Activated CD4-positive, alpha-beta T cell treated with anti-CD3 and anti-CD28 coated beads for 36 hours (primary cell): ENCODE measurements at places on chromosomes 13 and 19. TPM values are rescaled to one million over a fixed set of nuclear protein-coding genes. Genes with fewer than 3 reads are reported as not detected.

KIR3DL1 gene
- total RNA-seq: not detected

ATP4B gene
- not detected for total RNA-seq

NFKBIB gene
- 52.5 TPM for total RNA-seq

ZNF440 gene
- total RNA-seq: 7.0 TPM

PBX4 gene
- 21.2 TPM for total RNA-seq

PRODH2 gene
- not detected for total RNA-seq

LILRA1 gene
- total RNA-seq: not detected

DNA sequence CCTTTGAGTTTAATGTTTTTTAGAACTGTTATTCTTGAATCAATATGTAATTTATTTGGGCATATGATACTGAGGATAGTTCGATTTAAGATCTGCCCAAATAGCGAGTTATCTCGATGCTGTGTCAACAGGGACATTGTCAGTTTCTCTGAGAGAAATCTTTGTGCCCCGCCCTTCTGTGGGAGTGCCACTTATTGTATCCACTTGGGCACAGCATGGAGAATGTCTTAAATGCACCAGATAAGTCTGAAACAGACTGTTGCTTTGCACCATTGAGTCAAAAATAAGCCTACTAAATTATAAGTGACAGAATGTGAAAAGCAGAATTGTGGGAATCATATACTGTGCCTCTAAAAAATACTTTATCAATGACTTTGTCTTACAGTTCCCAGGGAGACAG lies 45.6 kb downstream of the RNASEH2B start:
- H3K27me3 ChIP-seq: no peaks in the 10 kb centered on the region
- DNase-seq: no peak
- H3K36me3 ChIP-seq: peaks cover 29% of the 10 kb centered on the region
- no peak overlapping the region for H3K27ac ChIP-seq
- no peak overlapping the region for H3K4me3 ChIP-seq
- H3K4me1 ChIP-seq: peaks cover 3% of the 10 kb centered on the region

- H3K27ac ChIP-seq: no peak overlapping the region
- no peaks in the 10 kb centered on the region for H3K4me1 ChIP-seq
- H3K4me3 ChIP-seq: no peak overlapping the region
- DNase-seq: no peak
Observed at GRCh38 chr13:31032528-31033113, 100.2 kb downstream of the TEX26 start.

DNA sequence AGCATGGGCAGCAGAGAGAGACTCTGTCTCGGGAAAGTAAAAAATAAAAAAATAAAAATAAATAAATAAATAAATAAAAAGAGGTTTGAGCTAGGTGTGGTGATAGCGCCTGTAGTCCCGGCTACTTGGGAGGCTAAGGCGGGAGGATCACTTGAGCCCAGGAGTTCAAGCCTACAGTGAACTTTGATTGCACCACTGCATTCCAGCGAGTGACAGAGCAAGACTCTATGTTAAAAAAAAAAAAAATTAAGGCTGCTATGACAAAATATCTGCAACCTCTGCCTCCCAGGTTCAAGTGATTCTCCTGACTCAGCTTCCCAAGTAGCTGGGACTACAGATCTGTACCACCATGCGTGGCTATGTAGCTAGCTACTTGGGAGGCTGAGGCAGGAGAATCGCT lies 3.2 kb upstream of the DENND1C start:
- no peak overlapping the region for H3K4me3 ChIP-seq
- H3K27ac ChIP-seq: no peak overlapping the region
- no peak for DNase-seq

GRCh38 chr13:97212004-97212403 lies 10.1 kb upstream of the MBNL2 start:
- H3K4me3 ChIP-seq: no peak overlapping the region
- DNase-seq: no peak
- peaks cover 48% of the 10 kb centered on the region for H3K4me1 ChIP-seq
- H3K27me3 ChIP-seq: no peaks in the 10 kb centered on the region
- H3K36me3 ChIP-seq: no peaks in the 10 kb centered on the region

DNA sequence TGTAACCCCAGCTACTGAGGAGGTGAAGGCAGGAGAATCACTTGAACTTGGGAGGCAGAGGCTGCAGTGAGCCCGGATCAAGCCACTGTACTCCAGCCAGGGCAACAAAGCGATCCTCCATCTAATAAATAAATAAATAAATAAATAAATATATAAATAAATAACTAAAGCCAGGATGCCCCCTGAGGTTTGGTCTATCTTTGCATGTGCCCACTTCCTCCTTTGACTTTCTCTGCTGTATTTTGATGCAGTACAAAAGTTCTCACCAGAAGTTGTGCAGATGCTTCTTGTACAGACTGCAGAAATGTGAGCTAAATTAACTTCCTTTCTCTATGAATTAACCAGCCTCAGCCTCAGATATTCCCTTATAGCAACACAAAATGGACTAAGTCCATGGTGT lies 6.5 kb upstream of the N4BP2L2 start:
- DNase-seq: no peak
- no peaks in the 10 kb centered on the region for H3K36me3 ChIP-seq
- no peak overlapping the region for H3K27ac ChIP-seq
- no peaks in the 10 kb centered on the region for H3K4me1 ChIP-seq
- peaks cover 4% of the 10 kb centered on the region for H3K27me3 ChIP-seq
- no peak overlapping the region for H3K4me3 ChIP-seq

DNA sequence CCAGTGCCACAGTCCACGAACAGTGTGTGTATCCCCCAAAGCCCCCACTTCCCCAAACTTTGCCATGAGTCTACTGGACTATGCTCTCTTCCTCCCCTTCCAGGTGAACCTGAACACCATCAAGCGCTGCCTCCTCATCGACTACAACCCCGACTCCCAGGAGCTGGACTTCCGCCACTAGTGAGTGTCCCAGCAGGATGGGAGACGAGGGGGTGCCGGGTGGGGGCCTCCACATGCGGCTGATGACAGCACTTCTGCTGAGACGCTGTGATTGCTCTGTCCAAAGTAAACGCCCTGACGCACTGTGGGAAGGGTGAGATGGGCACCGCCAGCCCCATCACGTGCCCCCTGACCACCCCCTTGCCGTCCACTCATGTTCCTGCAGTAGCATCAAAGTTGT lies 2.0 kb upstream of the P2RY11 start:
- H3K27me3 ChIP-seq: no peaks in the 10 kb centered on the region
- peak overlapping the region; percentile 70 for H3K27ac ChIP-seq
- peaks cover 73% of the 10 kb centered on the region for H3K4me1 ChIP-seq
- DNase-seq: no peak

DNA sequence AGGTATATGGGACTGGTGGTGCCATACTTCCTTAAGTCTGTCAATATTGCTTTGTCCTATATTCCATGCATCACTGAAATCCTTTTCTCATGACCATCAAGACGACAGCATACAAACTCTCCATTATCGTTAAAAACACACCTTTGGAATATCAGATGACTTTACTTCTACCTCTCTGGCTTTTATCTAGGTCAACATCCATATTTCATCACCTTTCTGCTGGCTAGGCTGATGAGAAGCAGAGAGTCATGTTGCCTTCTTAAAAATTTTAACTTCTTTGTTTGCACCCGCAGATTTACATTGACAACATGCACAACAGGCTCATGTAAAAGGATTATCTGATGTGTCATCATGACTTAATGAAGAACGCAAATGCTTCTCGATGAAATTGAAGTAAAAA lies 771.4 kb downstream of the OLFM4 start:
- no peak for DNase-seq
- no peaks in the 10 kb centered on the region for H3K27me3 ChIP-seq
- no peaks in the 10 kb centered on the region for H3K36me3 ChIP-seq
- no peaks in the 10 kb centered on the region for H3K4me1 ChIP-seq

DNA sequence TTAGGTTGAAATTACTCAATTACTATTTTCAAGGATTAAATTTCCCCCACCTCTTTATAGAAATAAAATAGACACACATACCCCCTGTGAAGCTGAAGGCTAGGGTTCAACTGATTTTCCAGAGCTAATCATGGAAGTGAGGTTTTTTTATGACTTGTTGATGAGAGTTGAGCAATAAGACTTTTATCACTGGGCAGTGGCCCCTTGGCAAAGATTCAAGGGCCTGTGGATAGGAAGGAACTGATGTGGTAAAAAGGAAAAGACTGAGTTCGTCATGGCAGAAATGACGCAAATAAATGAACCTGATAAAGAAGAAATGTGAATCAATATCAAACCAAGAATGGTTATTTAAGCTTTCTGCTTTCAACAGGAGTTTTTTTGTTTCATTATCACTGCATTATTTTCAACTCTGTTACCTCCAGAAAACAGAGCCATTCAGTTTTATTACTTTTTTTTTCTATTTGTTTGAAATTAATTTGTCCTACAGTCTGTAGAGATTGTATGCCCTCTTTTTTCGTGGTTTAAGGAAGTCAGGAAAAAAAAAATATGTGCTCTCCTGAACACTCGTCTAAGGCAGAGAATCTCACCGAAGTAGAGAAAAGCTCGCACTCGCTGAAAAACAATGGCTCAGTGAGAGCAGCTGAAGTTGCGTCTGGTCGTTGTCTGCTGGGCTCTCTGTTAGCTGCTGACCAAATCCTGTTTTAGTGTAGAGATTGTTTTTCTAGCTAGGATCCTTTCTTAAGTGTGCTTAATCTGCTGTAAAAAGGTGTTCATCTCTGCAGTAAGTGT lies 38.9 kb downstream of the STOML3 start:
- H3K4me3 ChIP-seq: no peak overlapping the region
- H3K4me1 ChIP-seq: peaks cover 6% of the 10 kb centered on the region
- peaks cover 12% of the 10 kb centered on the region for H3K27me3 ChIP-seq
- H3K27ac ChIP-seq: peak overlapping the region; percentile 5
- H3K36me3 ChIP-seq: no peaks in the 10 kb centered on the region
- DNase-seq: peak; percentile 42

DNA sequence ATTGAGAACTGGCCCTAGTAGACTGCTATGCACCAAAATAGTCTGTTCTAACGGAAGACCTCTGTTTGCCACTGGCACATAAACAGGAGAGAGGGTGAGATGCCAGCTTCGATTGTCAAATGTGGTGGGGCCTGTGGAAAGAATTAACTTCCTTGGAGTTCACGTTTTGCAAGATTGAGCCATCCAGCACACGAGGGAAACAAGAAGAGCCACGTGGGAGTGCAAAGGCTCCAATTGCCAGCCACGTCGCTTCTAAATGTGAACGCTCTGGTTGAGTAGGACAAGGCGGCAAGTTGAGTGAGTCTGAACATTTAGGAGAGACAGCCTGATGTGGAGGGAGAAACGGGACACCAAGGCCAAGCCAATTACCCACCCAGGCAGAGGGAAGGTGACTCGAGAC lies 409.1 kb downstream of the FGF9 start:
- H3K27me3 ChIP-seq: no peaks in the 10 kb centered on the region
- H3K4me1 ChIP-seq: peaks cover 49% of the 10 kb centered on the region
- peaks cover 10% of the 10 kb centered on the region for H3K36me3 ChIP-seq
- DNase-seq: no peak
- H3K4me3 ChIP-seq: no peak overlapping the region
- H3K27ac ChIP-seq: no peak overlapping the region

- DNase-seq: no peak
- peaks cover 4% of the 10 kb centered on the region for H3K36me3 ChIP-seq
- peaks cover 8% of the 10 kb centered on the region for H3K4me1 ChIP-seq
- H3K4me3 ChIP-seq: no peak overlapping the region
- H3K27ac ChIP-seq: no peak overlapping the region
Observed at GRCh38 chr13:97307882-97308624, 85.9 kb downstream of the MBNL2 start.

GRCh38 chr19:317710-318508 lies 26.7 kb downstream of the MIER2 start:
- H3K4me3 ChIP-seq: no peak overlapping the region
- no peak for DNase-seq
- H3K27me3 ChIP-seq: no peaks in the 10 kb centered on the region

DNA sequence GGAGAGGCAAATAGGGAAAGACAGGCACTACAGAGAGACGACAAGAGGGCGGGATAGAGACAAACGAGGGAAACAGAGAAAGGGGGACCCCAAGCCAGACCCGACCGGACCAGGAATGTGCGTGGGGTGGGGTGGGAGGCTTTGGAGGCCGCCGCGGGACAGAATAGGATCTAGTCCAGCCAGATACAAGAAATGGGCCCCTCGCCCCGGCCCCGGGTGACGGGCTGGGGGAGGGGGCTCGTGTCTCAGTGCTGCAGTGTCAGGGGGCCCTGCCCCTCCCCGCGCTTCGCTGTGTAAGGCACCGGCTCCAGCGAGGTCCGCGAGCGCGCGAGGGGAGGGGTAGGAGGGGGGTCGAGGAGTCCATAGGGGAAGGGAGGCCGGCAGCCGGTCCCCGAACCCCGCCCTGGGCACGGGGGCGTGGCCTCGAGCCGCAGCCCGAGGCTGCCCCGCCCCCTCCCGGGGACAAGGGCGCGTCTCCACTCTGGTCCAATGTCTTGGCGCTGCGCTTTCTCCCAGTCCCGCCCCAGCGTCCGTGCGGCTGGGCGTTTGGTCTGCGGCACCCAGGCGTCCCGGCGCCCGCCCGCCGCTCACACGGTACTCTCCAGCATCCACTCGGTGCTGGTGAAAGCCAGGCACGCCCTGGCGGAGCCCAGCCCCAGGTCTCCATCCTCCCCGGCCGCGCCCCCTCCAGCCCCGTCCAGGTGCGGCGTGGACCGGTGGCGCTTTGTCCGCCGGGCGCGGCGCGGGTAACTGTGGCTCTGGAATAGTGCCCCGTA lies 11.0 kb downstream of the IFNL1 start:
- H3K27ac ChIP-seq: no peak overlapping the region
- H3K4me1 ChIP-seq: peaks cover 3% of the 10 kb centered on the region
- peaks cover 24% of the 10 kb centered on the region for H3K36me3 ChIP-seq
- DNase-seq: no peak
- H3K27me3 ChIP-seq: no peaks in the 10 kb centered on the region

- H3K27me3 ChIP-seq: no peaks in the 10 kb centered on the region
- no peak overlapping the region for H3K4me3 ChIP-seq
- H3K4me1 ChIP-seq: no peaks in the 10 kb centered on the region
- no peak for DNase-seq
- H3K27ac ChIP-seq: no peak overlapping the region
Observed at GRCh38 chr19:13899912-13900584, 5.9 kb downstream of the BRME1 start.

- no peak overlapping the region for H3K27ac ChIP-seq
- no peak for DNase-seq
- peaks cover 2% of the 10 kb centered on the region for H3K27me3 ChIP-seq
Observed at GRCh38 chr13:31982540-31982939, 49.0 kb upstream of the FRY start.

GRCh38 chr19:17778251-17778967 lies 16.5 kb upstream of the B3GNT3 start:
- no peaks in the 10 kb centered on the region for H3K27me3 ChIP-seq
- DNase-seq: peak; percentile 79
- H3K4me1 ChIP-seq: peaks cover 10% of the 10 kb centered on the region
- H3K36me3 ChIP-seq: peaks cover 32% of the 10 kb centered on the region
